ENCODE measurements at places on chromosomes 2 and 18.

DNA sequence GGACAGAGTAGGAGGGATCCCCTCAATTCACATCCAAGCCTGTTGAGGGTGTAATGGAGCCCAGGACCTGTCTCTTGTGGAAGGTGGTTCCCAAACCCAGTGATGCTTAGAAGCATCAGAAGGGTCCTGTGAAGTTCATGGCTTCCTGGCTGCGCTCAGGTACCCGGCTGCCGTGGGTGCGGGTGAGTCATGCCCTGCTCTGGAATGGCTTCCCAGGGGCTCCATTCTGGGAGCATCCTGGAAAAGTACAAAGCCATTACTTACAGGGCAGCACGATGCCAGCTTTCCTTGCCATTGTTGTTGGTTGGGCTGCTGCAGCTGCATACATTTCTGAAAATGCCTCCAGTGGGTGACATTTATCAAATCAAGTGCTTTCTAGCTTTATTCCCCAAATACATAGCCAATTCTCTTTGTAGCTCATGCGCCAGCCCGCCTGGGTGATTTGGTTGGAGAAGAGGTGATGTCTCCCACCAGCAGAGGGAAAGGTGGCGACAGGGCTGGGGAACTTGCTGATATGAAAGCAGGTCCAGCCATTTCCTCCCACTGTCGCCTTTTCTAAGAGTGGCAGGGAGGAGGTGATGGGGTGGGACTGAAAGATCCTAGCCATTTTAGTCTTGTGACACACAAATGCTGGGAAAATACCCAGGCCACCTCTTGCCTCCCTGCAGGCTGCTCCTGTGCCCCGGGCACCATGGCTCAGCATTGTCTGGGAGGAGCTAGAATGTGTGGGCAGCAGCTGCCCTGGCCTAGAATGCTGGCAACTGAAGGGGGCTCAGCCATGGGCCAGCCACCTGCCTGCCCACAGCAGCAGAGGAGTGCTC is 65.9 kb upstream of the HPCAL1 start:
- no peak for DNase-seq
- H3K4me3 ChIP-seq, result no peak overlapping the region
- H3K27me3 ChIP-seq, result no peaks in the 10 kb centered on the region
- no peaks in the 10 kb centered on the region for H3K36me3 ChIP-seq

GRCh38 chr18:80176334-80177073 is 67.4 kb downstream of the ADNP2 start:
- H3K4me1 ChIP-seq, result no peaks in the 10 kb centered on the region
- H3K27me3 ChIP-seq, result no peaks in the 10 kb centered on the region
- no peak overlapping the region for H3K27ac ChIP-seq
- no peaks in the 10 kb centered on the region for H3K36me3 ChIP-seq

DNA sequence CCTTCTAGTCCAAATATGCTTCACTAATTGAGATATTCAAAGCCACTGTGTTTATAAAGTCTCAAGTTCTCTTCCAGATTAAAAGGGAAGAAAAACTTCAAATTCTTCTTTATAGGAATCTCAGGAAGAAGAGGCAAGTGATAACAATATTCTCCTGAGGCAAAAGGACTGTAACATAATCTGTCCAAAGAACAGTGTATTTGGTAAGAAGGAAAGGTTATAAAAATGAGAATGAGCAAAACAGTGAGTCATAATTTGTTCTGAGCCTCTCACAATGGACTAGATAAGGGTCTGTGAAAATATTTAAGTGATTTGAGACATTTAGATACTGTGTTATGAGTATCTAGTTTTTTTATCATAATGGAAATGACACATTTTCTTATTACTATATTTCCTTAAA is 44.3 kb downstream of the SNRPD1 start:
- no peaks in the 10 kb centered on the region for H3K4me1 ChIP-seq
- no peak overlapping the region for H3K4me3 ChIP-seq
- H3K27ac ChIP-seq, result no peak overlapping the region
- H3K36me3 ChIP-seq, result peaks cover 9% of the 10 kb centered on the region

GRCh38 chr2:112547333-112547732 is 5.1 kb downstream of the POLR1B start:
- H3K27me3 ChIP-seq, result no peaks in the 10 kb centered on the region
- H3K36me3 ChIP-seq, result peaks cover 44% of the 10 kb centered on the region
- H3K27ac ChIP-seq, result no peak overlapping the region
- no peak for DNase-seq
- H3K4me1 ChIP-seq, result peaks cover 4% of the 10 kb centered on the region
